ENCODE measurements at places on chromosomes 11 and 22. TPM values are rescaled to one million over a fixed set of nuclear protein-coding genes. Genes with fewer than 3 reads are reported as not detected.

LRRC10B gene
- total RNA-seq, result not detected

GRCh38 chr11:3796801-3797328 lies 489 bp downstream of the NUP98 start:
- DNase-seq, result no peak

- DNase-seq, result no peak
Measured at GRCh38 chr22:43014316-43014868, 557 bp downstream of the PACSIN2 start.

- DNase-seq, result no peak
Measured at GRCh38 chr22:30582051-30582450, 7.6 kb upstream of the GAL3ST1 start.

GRCh38 chr11:70468256-70469195 lies 70.2 kb downstream of the CTTN start:
- no peak for DNase-seq

DNA sequence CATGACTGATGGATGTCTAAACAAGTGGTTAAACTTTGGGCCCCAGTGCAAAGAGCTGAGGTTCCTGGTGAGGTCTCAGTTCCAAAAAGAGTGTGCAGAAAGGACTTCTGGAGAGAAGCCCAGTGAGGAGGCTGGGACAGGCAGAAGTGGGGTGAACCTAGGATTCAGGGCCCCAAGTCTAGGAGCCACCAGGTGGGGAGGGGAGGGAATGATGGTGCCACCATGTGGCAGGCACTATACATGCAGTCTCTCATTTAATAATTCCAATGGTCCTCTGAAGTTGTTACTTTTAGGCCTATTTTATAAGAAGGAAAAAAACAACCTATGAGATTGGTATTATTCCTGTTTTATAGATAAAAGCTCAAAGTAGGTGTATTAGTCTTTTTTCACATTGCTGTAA lies 102.0 kb downstream of the INSC start:
- DNase-seq, result peak; percentile 7

DNA sequence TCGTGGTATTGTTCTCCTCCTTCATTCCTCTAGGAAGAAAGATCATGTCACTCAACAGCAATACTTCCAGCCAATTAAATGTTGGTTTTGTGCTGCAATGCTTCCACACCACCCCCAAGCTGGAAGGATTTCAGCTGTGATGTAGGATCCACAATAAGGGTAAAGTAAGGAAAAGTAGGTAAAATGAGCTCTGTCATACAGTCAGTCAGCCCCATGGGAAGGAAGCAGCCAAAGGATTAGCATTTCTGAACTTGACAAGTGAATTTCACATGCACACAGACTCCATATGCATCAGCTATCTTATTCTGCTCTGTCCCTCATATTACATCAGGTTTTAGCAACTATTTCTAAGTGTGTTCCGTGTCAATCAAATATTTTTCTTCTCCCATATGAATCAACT lies 197.9 kb downstream of the TTC28 start:
- no peak for DNase-seq

GRCh38 chr11:128133501-128133900 lies 453.9 kb downstream of the ETS1 start:
- DNase-seq, result no peak

- DNase-seq, result no peak
Measured at GRCh38 chr11:128346804-128347203, 240.6 kb downstream of the ETS1 start.

Data from HCT116 (cell line).